ENCODE measurements at places on chromosomes 7 and 10.

DNA sequence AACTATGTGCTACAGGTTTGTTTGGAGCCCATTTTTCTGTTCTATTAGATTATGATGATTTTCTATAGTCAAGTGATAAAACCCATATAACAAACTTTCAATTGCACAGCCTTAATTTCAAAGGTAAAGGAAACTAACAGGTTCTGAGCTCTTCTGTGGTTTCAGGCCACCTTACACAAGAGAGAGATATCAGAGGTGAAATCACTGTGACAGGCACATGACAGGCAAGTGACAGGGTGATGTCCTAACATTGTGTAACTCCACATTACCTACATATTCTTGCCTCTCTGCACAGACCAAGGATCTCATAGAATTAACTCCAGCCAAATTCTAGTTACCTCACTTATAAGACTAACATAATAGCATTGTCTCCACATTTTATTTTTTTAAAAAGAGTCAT, 35.0 kb downstream of the ZNF22 start:
- no peak for ATAC-seq

DNA sequence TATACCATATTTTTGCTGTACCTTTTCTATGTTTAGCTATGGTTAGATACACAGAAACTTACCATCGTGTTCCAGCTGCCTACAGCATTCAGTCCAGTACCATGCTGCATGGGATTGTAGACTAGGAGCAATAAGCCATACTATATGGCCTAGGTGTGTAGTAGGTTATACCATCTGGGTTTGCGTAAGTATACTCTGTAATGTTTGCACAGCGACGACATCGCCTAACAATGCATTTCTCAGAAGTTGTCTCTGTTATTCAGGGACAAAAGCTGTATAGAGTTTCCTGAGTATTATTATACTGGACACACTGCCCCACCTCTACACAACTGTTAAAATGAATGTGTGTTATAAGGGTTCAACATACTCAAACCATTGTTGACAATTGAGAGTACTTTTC, 93.8 kb upstream of the MKI67 start:
- ATAC-seq = no peak

GRCh38 chr10:15843695-15844094, 16.6 kb downstream of the MINDY3 start:
- ATAC-seq = no peak

DNA sequence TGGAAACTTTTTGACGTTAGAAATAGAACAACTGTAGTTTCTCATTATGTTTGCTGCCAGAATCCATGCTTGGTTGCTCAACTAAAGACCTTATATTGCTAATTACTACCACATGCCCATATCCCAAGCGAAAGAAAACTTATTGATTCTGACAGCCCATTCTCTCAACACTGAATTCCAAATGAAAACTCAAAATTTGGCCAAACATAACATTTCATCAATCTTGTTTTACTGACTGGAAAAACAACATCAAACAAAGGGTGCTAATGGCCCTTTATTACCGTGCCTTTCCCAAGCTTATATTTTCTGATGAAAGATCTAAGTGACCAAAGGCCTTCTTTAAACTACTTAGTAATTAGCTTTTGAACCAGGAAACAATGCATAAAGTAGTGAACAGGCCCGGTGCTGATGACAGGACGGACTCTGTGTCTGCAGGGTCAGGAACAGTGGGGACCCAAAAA, 531.8 kb downstream of the KCNMA1 start:
- ATAC-seq = no peak

GRCh38 chr7:45876519-45876918, 3.6 kb upstream of the CCDC201 start:
- ATAC-seq = no peak

DNA sequence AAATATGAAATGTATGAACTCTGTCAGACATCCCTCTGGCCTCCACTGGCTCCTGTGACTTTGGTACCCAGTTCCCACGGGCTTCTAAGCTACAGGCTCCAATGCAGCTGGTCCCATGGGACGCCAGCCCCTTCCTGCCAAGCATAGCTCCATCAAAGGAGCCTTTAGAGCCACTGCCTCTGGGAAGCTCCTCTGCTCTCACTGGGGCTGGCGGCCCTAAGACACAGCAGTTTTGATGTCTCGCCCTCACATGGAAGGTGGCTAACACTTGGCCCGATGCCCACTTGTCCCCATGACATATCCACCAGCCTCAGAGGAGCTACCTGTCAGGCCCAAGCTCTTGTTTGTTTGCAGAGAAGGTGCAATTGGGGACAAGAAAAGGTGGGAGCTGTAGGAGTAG, 453.7 kb upstream of the LRRN3 start:
- no peak for ATAC-seq

GRCh38 chr7:125934955-125935354, 1005.3 kb upstream of the POT1 start:
- ATAC-seq = no peak

- ATAC-seq = no peak
These were observed 844.5 kb downstream of the REEP3 start for GRCh38 chr10:64365663-64366062.

- no peak for ATAC-seq
These were observed 6.9 kb downstream of the PAPOLB start for GRCh38 chr7:4854916-4855315.

GRCh38 chr7:24835643-24836042, 78.4 kb upstream of the GSDME start:
- no peak for ATAC-seq

DNA sequence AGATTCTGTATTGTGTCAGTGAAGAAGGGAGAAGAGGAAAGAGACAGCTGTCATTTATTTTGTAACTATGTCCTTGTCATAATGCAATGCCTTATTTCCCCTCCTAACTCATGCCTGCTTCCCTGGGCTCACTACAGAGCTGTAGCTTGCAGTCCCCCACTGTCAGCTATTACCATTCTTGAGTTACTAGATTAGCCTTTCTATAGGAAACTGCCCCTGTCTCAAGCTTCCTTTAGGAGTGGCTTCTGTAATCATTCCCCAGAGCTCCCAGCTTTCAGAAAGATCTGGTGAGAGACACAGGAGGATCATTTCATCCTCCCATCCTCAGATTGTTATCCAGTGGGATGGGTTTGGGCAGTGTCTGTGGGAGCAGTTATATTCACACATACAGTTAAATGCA, 32.4 kb upstream of the SMKR1 start:
- ATAC-seq = no peak

DNA sequence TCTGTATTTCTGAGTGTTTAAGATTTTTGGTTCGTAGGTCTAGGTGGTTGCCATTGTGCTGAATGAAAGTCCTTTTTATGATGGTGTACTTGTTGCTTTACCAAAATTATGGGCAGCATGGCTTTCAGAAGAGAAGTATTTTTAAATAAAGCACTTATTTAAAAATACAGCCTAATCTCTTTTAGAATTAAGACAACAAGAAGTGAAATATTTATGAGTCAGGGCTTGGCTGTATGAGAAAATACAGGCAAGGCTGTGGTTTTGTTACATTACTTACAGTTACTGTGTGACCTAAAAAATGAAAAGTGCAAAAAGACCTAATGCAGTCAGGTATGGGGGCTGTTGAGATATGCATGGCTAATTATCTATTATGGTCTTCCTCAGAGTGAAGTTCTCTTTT, 185.2 kb upstream of the PPP1R3A start:
- no peak for ATAC-seq

DNA sequence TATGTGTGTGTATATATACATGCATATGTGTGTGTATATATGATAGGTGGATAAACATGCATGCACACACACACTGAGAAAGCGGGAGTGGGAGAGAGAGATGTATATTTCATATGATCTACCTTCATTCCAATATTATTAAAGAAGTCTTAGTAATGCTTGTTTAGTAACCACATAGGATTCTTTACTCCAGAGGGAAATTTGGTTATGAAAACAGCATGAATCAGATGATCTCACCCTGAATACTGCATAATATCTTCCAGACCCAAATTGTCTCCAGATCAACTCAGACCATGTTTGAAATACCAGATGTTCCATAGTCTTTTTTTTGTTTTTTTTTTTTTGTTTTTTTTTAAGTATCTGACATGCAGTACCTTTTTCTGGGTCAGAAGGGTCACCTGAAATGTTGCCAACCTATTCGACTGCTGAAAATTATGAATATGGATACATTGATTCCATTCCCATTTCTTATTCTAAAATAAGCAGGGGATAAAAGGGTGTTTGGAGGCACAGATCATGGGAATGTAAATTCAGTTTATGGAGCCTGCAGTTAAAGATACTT, 17.4 kb downstream of the TES start:
- ATAC-seq = peak; percentile 73

DNA sequence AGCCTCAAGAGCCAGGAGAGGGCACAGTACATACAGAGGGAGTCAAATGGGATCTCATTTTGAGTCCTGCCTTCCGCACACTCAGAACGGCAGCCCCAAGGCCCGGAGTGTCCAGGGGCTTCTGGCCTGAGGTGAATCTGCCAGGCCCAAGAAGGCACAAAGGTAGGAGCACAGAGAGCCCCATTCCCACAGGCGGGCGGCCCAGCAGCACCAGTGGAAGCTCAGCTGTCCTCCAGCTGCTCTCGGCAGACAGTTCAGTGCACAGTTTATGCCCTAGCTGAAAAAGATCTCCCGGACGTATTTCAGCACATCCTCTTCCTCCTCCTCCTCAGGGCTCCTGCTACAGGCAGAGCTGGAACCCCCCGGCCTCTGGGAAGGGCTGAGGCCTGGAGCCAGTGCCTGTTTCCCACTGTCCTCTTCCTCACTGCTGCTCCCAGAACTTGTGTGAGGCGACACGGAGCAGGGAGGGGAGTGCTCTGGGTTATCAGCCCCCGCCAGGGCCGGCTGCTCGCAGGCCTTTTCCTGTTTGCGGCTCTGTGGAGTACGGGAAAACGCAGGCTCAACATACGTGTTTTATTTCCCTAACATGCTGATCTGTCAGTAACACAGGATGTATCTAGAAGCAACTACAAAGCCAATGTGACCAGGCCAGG, 4.0 kb downstream of the CYREN start:
- no peak for ATAC-seq

- ATAC-seq = no peak
These were observed 132.6 kb downstream of the LHPP start for GRCh38 chr10:124594240-124594639.

GRCh38 chr7:129122078-129122750, 22.3 kb upstream of the TSPAN33 start:
- no peak for ATAC-seq

DNA sequence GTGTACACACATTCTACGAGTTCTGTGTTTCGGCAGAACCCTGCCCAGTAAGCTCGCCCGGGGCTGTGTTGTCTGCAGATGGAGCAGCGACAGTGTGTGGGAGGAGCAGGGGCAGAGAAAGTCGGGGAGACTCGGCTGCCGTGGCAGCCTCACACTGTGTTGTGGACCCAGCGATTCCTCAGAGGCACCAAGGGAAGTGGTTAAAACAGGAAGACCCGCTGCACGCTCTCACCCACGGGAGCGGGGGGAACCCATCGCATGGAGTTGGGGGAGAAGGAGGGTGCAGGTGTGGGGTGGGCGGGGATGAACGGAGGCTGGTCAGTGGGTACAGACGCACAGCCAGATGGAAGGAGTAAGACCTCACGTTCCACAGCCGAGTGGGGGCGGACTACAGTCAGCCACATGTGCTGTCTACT, 250.2 kb downstream of the ELFN1 start:
- no peak for ATAC-seq

DNA sequence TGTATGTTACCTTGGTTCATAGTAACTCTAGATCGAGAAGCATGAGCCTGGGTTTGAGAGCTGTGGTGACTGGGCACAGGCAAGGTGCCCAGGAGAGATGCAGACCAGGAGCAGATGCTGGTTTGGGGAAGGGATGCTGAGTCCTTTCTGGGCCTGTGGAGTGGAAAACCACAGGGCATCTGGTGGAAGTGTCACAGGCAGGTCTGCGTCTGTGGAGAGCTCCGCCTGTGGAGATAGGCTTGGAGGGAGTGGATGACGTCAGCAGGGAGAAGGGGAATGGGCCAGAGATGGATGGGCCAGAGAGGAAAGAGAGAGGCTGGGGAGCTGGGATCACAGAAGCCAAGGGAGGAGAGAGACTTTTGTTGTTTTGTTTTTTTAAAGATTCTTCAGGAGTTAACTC, 14.8 kb downstream of the CYP26A1 start:
- no peak for ATAC-seq

GRCh38 chr7:158997110-158997453, 140.7 kb downstream of the DYNC2I1 start:
- no peak for ATAC-seq

- no peak for ATAC-seq
These were observed 72.9 kb upstream of the TMEM248 start for GRCh38 chr7:66847879-66848790.

DNA sequence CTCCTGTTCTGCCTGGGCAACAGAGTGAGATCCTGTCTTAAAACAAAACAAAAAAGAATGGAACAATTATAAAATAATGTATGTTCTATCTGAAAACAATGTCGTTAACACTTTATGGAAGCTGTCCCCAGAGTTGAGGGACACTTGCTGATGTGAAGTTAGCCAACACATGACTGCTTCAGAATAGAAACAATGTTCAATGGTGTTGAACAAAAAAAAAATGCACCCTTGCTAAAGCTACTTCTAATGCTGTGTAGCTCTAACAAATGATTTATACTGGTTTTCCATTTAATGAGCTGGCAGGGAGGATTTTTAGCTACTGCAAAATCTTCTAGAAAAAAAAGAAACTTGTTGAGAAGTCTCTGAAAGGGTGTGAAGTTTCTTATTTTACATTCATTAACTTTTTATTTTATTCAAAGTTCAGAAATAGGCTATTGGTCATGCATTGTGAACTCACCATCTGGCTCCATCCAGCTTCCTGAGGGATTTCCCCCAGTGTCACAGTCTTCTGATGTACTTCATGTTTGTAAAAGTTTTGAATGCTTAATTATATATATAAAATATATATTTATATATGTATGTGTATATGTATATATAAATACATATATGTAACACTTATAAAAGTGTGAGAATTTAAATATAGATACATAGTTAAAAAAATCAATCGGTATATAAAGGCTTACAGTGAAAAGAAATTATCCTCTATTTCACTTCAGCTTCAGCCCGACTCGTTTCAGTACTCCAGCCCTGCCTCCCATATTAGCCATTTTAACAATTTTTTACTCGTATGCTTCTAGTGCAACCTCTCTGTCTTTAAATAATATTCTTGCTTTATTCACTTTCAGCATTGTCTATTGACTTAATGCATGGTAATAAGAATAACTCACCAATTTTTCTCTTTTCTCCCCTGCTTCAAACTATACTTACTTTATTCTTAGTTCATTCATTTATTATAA, 35.0 kb downstream of the HDAC9 start:
- ATAC-seq = no peak

GRCh38 chr10:26430641-26431163, 7.4 kb upstream of the APBB1IP start:
- ATAC-seq = peak; percentile 58

- ATAC-seq = no peak
These were observed 26.5 kb upstream of the PPP1R3A start for GRCh38 chr7:113945018-113945938.

DNA sequence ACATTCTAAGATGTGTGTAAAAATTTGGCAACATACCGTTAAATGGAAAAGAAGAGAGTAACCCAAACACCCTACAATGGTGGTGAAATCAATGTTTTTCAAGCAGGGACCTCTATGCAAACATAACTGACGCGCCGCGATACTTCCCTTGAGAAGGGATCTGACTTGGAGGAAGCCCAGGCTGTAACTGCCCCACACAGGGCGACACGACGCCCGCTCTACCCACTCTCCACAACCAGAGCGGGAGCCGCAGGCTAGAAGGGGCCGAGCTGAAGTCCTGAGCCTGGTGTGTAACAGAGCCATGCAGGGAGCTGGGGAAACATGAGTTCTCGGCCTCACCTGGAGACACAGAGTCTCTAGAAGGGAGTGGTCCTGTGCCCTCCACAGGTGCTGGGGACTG, 120.2 kb downstream of the FAM53B start:
- ATAC-seq = no peak

GRCh38 chr7:99997545-99998137, 17.8 kb upstream of the ZKSCAN1 start:
- ATAC-seq = peak; percentile 69

- ATAC-seq = no peak
These were observed 7.2 kb downstream of the PLEKHA1 start for GRCh38 chr10:122381680-122382079.
